Naive thymus-derived CD4-positive, alpha-beta T cell (primary cell): ENCODE measurements at places on chromosomes 2 and 18. TPM values are rescaled to one million over a fixed set of nuclear protein-coding genes. Genes with fewer than 3 reads are reported as not detected.

The GIGYF2 gene
- total RNA-seq: 78.0 and 82.8 TPM in 2 replicates

The REG3G gene
- total RNA-seq: not detected

The MROH2A gene
- total RNA-seq: not detected

The CRYBA2 gene
- not detected for total RNA-seq

The IMPA2 gene
- total RNA-seq: 6.5 TPM

The C2orf76 gene
- total RNA-seq: 5.1 TPM

The CYP1B1 gene
- 6.7 TPM for total RNA-seq

The RAB3GAP1 gene
- total RNA-seq: 58.7 TPM

The DSG1 gene
- not detected in 2 replicates for total RNA-seq

The CRACDL gene
- total RNA-seq: 0.46 and 1.3 TPM in 2 replicates

The CYP27C1 gene
- total RNA-seq: not detected

The SERPINB10 gene
- total RNA-seq: not detected

The CPLX4 gene
- not detected for total RNA-seq

The WDR12 gene
- 21.0 TPM for total RNA-seq

The POTEJ gene
- total RNA-seq: not detected

The CYTIP gene
- 290 TPM for total RNA-seq

The KLHL14 gene
- total RNA-seq: not detected in 2 replicates

The RAB10 gene
- 58.0 TPM for total RNA-seq

The NAT8 gene
- not detected for total RNA-seq

The CNGA3 gene
- total RNA-seq: not detected

The ARHGEF33 gene
- total RNA-seq: not detected

The NTSR2 gene
- not detected for total RNA-seq

The PLCL1 gene
- 22.7 TPM for total RNA-seq

The MC5R gene
- not detected for total RNA-seq

The STEAP3 gene
- 1.9 TPM for total RNA-seq

The CELF4 gene
- total RNA-seq: not detected

The NFE2L2 gene
- total RNA-seq: 92.0 TPM

The GPBAR1 gene
- 12.9 TPM for total RNA-seq

The TMEM17 gene
- not detected for total RNA-seq

The PDE11A gene
- not detected for total RNA-seq
